ENCODE measurements at places on chromosomes 16 and 17.
A peak's percentile ranks its signal among the peaks of the same experiment; 100 is the strongest.

DNA sequence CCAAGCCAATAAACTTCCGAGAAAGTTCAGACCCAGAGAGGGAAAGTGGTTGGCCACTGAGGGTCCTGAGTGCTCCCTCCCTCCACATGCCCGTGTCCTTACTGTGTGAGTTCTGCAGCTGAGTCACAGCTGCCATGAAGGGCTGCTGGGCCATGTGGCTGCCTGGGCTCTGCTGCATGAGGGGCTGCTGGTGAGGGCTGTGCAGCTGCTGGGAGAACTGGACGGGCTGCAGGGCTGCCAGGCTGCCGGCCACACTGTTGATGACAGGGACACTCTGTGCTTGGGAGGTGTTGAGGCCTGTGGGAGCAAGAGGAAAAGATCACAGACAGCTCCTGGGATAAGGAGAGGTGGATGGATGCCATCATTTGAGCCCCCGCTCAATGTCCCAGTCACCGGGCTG is 44.0 kb downstream of the HNF1B start:
- no peak for DNase-seq

DNA sequence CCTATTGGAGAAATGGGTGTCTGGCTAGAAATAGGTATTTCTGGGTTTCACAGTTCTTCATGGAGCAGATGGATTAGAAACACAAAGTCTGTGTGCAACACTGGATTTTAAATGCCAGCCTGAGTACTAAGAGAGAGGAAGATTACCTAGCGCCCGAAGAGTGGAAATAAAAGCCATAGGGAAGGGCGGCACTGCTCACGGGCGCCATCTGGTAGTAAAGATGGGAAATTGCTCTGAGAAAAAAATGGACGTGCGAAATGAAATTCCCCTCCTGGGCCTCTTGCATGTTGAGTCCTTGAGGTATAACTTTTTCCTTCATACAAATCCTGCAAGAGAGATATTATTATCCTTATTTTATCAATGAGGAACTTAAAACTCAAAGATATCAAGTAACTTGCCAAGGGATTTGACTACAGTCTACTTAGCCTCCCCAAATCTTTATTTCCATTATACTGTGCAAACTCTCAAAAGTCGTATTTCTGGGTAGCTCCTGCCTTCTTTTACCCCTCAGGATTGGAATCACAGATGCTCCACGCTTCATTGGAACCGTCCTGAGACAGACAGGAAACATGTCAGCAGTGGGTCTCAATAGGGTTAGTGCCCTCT is 72.8 kb downstream of the MMD start:
- peak; percentile 67 for DNase-seq

DNA sequence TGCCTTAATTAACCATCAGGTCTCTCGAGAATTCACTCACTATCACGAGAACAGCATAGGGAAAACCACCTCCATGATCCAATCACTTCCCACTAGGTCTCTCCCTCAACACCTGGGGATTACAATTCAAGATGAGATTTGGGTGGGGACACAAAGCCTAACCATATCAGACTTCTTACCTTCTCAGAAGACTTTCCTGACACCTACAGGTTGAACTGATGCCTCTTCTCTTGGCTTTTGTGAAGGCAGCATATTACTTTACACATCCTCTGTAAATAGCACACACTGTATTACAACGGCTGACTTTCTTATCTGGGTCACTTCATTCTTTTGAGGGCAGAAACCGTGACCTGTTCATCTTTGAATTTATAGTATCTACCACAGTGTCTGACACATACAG is 23.6 kb downstream of the BMERB1 start:
- DNase-seq: no peak

- peak; percentile 54 for DNase-seq
Measured at GRCh38 chr16:785563-786535, 2.3 kb downstream of the RPUSD1 start.

GRCh38 chr17:3025421-3026124 is 37.8 kb downstream of the OR1D5 start:
- DNase-seq: no peak

DNA sequence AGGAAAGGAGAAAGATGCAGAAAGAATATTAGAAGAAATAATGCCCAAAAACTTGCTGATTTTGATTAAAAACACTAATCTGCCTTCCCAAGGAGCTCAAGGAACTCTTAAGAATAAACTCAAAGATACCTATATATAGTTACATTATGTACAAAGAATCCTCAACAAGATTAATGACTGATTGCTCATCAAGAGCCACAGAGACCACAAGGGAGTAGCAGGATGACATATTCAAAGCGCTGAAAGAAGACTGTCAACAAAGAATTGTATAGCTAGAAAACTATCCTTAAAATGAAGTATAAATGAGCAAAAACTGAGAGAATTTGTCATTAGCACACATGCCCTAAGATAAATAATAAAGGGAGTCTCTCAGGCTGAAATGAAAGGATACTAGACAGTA is 6.2 kb downstream of the LPCAT2 start:
- no peak for DNase-seq

GRCh38 chr16:84830765-84831384 is 11.1 kb downstream of the CRISPLD2 start:
- DNase-seq: no peak

DNA sequence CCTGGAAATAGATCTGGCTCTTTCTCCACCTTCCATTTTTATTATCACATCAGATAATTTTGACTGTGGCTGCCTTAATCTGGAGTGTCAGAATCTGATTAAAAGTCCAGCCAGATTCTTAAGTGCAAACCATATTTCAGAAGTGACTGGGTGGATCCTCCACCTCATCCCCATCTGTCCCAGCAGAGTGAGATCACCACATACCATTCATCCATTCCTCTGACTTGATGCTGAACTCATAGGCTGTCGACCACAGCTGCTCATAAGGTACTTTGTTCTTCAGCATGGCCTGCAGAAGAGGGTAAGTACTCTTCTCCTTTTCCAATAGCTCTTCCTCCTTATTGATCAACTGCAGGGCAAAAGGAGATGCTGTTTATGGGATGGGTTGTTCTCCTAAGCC is 53.5 kb downstream of the DNAH3 start:
- DNase-seq: no peak

DNA sequence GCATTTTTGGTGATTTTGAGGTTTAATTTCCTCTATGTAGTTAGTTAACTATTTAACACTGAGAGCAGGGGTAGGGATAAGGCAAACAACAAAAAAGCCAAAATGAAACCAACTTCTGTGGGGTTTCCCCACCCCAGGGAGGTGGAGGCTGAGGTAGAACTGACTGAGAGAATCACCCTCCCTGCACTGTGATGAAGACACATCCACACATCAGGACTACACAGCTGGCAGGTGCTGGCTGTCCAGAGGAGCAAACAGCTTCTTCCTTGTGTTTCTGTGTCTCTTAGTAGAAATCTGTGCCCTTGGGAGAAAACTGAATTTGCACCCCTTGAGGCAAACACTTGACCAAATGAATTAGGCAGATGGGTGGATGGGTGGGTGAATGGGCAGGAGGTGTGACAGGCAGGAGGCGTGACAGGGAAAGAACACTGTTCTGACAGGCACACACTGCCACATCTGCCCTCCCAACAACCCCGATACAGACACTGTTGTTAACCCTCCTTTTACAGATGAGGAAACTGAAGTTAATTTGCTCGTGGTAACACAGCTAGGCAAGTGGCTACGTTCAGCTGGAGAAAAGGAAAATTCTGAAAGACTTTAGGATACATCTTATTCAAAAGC is 62.9 kb upstream of the AMZ2 start:
- no peak for DNase-seq

DNA sequence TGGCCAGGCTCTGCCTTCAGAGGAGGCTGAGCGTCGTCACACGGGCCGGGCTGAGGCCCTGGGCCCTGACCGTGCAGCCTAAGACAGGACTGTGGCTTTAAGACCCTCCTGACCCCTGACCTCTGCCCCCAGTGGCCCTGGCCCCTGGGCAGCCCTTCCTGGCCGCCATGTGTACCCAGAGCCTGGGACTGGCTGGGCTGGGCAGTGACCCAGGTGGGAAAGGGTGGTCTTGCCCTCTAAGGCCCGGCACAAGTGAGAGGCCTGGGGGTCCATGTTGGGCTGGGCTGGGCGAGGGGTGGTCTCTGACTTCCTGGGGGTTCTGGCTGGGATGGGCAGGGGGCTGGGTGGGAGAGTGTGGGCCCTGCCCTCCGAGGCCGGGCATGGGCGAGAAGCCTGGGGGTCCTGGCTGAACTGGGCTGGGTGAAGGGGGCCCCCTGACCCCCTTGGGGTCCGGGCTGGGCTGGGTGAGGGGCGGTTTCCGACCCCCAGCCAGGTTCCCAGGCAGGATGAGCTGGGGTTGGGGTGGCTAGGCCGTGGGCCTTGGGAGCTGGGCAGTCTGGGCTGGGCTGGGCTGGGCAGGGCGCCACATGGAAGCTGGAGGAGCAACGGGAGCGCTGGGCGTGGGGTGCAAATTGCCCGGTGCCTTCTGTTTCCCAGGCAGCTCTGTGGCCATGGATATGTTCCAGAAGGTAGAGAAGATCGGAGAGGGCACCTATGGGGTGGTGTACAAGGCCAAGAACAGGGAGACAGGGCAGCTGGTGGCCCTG is at the start of gene CDK3:
TSS of gene CDK3 (plus strand) at position 101 of the 767 bp plus-strand sequence. CDS start at position 672, 571 bp downstream.
- DNase-seq: no peak

DNA sequence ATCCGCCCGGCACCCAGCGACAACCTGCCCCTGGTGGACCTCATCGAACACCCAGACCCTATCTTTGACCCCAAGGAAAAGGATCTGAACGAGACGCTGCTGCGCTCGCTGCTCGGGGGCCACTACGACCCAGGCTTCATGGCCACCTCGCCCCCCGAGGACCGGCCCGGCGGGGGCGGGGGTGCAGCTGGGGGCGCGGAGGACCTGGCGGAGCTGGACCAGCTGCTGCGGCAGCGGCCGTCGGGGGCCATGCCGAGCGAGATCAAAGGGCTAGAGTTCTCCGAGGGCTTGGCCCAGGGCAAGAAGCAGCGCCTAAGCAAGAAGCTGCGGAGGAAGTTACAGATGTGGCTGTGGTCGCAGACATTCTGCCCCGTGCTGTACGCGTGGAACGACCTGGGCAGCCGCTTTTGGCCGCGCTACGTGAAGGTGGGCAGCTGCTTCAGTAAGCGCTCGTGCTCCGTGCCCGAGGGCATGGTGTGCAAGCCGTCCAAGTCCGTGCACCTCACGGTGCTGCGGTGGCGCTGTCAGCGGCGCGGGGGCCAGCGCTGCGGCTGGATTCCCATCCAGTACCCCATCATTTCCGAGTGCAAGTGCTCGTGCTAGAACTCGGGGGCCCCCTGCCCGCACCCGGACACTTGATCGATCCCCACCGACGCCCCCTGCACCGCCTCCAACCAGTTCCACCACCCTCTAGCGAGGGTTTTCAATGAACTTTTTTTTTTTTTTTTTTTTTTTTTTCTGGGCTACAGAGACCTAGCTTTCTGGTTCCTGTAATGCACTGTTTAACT is 1.0 kb downstream of the NOG start:
- peak; percentile 55 for DNase-seq

- no peak for DNase-seq
Measured at GRCh38 chr17:42586514-42587230, 9.1 kb upstream of the PSMC3IP start.

- DNase-seq: no peak
Measured at GRCh38 chr16:74846714-74847113, 72.1 kb upstream of the FA2H start.

DNA sequence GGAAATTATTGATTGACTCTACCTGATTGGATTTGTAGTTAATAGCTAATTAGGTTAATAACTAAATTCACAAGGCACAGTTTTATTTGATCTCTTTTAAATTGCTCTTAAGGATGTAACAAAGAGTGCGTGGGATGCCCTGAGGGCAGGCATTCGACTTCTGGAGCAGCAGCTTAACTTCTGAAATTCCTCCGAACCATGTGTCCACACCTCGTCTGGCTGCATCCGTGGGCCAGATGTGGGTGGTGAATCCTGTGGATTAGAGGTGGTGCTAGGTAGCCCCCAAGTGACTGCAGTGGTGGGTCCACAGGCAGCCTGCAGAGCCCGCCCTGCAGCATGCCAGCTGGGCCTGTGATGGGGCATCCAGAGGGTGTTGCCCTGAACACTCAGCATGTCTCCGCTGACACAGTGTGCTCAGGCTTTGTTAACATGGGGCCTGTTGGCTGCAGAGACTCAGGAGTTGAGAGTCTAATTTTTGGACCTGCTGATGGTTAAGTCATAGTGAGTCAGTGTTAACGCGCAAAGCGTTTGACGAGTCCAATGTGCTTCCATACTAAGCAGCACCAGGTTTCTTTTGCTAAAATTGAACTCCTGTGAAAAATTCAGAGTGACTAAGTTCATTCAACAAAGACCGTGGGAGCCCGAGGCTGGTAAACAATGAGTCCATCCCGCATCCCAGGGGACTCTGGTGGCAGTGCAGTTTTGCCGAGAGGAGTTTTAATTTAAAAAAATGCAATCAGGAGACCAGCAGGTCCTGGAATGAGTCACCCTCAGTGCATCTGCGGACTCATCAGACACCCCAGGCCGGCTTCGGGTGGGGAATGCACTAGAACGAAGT is 3.8 kb upstream of the NPB start:
- no peak for DNase-seq

DNA sequence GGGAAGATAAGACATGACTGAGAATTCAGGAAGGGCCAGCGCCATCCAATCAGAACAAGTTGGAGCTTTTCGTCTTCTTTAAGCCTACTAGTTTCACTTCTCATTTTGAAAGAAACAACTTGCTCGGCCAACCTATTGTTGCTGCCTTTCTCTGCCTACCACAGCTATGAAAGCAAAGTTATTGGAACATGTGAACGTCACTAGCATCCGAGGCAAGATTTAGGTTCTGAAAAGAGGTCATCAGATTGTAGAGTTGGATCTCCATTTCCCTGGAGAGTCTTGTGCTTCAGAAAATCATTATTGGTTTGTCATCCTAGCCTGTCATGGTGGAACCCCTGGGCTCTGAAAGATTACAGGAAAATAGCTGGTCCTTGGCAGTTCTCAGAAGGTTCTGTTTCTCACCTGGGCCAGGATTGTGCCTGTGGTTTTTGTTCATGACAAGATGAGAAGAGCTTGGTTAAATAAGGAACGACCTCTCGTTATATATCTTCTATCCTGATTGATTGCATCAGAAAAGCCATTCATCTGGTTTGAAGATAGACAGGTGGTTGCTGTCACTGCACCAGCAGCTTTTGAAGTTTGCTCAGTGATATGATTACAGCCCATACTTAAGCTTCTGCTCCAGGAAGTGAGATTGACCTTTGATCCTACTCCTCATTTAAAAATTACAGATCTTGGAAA is 25.3 kb downstream of the CDH13 start:
- no peak for DNase-seq

DNA sequence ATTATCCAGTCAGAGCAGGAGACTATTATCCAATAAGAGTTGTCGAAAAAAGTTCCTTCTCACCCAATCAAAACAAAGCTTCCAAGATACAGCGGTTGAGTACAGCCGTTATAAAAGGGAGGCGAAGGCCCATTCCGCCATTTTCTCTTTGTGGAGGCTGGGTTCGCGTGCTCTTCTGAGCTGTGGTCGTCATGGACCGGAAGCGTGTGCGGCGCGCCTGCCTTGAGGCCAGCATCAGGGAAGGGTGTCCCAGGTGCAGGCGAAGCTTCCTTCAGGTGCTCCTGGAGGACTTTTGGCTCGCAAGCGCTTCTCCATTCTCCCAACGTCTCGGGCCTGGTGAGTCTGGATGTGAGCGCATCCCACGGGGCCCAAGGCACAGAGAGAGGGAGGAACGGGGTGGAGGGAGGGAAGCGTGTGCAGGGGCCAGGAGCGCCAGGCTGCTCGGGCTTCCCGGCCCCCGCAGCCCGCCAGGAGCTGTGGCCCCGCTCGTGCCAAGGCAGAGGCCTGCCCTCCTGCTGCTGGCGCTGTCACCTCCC is 99.2 kb downstream of the GOSR1 start:
- no peak for DNase-seq

- no peak for DNase-seq
Measured at GRCh38 chr17:74703311-74703710, 9.4 kb downstream of the CD300LF start.

GRCh38 chr17:83002118-83002805 is 77.1 kb upstream of the METRNL start:
- DNase-seq: no peak

GRCh38 chr17:1767358-1767757 is 5.5 kb downstream of the SERPINF1 start:
- no peak for DNase-seq
